ENCODE measurements at places on chromosomes 3 and 15.

DNA sequence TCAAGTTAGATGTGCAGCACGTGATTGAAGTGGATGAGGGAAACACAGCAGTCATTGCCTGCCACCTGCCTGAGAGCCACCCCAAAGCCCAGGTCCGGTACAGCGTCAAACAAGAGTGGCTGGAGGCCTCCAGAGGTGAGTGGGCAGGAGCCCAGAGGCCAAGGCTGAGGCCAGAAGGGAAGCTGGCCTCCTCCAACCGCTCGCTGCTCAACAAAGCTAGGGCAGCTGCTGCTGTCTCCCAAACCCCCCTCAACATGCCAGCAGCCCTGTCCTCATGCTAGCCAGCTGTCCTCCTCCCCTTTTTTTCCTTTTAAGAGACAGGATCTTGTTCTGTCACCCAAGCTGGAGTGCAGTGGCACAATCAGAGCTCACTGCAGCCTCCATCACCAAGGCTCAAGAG, 57.0 kb downstream of the BOC start:
- peak; percentile 46 for DNase-seq

GRCh38 chr15:45866616-45867015, 231.8 kb downstream of the SQOR start:
- no peak for DNase-seq

DNA sequence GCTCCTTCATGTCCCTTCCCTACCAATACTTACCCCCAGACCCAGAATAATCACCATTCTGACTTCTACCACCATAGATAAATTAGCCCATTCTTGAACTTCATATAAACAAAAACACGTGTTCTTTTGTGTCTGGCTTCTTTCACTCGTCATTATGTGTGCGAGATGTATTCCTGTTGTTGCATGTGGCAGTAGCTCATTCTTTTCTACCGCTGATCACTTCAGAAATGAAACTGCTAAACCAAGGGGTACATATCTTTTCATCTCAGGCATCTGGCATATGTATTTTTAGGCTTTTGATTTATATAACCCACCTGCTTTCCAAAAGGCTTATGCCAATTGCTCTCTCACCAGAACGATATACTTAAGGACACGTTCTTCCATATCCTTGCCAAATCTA, 13.8 kb upstream of the SCG3 start:
- DNase-seq: peak; percentile 4

DNA sequence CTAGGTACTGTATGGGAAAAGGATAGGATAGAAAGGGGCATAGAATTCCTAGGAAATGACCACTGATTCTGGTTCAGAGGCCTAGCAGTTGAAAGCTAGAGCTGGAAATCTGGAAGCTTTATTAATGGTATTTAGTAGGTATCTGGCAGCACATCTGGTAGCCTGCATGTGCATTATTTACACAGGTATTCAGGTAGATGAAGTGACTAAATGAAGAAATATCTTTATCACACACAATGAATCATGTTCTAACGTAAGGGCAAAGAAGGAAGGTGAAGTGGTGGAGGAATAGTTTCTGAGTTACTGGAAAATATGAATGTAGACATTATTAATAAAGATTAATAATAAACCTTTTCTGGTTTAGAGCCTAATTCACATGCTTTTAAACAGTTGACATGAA, 119.9 kb downstream of the MBNL1 start:
- DNase-seq: no peak

- no peak for DNase-seq
These were observed 51.8 kb downstream of the MITF start for GRCh38 chr3:69791106-69791505.

DNA sequence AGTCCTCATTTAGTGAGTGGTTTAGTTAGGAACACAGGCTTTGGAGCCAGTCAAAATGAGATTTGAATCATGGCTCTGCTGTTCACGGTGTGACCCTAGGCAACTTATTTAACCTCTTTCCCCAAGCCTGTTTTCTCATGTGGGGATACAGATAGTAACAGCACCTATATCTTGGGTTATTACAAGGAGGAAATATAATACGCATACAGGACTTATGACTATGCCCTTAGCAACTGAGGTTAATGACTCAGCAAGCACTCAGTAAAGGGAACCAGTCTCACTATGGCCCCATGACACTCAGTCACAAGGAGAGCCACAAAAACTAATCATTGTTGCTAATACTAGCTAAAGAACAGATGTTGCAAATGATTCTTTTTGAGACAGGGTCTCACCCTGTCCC, 45.9 kb downstream of the SUMF1 start:
- no peak for DNase-seq

All from NCI-H1694 treated with DMSO at 0.1 percent for 48 hours (cell line).